ENCODE measurements at places on chromosomes 5 and 9.

DNA sequence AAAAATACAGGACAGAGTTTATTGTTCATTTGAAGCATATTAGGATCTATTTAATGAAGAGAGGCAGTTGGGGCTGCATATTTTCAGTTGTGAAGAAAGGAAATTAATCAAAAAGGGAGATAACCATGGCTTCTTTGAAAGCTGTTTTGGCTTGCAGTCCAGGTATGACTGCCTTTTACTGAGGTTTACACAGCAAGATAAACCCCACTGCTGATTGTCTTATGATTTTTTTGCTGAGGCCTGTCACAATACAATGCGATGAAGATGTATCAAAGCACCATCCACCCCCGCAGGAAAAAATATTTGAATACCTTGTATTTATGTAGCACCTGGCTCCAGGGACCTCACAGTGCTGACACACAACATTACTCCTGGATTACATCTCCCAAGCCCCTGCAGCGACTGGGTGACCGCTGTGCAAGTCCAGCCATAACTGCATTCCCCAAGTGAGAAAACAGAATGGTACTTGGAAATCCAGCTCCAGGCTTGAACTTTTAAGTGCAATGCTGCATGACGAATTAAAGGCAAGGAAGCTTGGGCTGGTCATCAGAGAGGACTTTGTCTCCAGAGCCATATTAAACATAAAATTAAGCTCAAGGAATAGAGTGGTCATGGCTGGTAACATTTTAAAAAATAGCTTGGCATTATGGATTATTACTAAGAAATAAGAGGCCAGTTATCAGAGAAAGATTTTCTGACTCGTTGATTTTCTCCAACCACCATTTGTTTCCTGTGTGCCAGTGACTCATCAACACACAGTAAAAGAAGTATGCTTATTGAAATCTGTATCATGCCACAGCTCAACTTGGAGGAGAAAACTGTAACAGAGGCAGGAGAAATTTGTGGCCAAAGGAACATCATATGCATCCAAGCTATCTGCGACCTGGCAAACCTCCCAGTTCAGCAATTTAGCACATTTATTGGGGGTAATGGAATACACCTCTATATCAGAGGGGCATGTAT is 374.2 kb downstream of the MAN2A1 start:
- no peak for DNase-seq

DNA sequence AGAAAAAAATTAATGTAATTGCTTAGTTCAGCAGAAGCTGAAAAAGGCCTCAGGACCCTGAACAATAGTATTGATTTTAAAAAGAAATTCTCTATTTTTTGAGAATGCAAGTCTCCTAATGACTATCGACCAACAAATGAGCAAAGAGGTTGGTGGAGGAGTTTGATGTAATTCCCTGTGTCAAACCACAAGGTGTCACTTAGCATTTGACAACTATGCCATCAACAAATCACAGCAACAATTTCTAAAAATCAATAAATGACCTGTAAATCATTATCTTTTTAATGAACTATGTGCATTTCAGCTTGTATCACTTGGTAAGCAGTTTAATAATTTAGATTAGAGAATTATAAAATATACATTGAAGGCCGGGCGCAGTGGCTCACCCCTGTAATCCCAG is 133.7 kb downstream of the PRELID2 start:
- DNase-seq = no peak

DNA sequence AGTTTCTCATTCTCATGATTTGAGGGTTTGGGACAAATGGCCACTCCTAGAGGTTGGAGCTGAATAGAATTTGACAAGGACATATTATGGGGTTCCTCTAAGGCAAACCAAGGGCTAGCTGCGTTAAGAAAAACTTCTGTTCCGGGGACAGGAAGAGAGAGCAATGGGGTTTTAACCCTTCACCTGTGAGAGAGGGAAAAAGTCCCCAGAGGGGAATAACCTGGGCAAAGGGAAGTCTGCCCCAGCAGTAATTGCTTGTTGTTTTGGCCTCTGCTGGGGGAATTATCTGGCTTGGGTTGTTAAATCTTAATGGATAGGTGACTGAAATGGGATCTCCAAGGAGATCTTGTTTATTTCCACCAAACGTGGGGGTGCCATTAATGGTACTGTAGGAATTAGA is 110.1 kb upstream of the MOCS2 start:
- no peak for DNase-seq

DNA sequence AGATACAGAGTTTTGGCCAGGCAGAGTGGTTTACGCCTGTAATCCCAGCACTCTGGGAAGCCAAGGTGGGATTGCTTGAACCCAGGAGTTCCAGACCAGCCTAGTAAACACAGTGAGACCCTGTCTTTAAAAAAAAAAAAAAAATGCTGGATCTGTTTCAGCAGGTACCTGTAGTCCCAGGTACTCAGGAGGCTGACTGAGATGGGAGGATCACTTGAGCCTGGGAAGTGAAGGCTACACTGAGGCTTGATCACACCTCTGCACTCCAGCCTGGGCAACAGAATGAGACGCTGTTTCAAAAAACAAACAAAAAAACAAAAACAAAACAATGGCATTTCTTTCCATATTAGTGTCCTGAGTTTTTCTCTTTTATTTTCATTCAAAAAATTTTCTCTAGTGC is 19.0 kb downstream of the UNC13B start:
- DNase-seq = no peak

GRCh38 chr9:113238859-113239232 is 17.5 kb downstream of the SLC31A1 start:
- no peak for DNase-seq

All from Jurkat, Clone E6-1 (cell line).